ENCODE measurements at places on chromosomes 7 and 10.

- no peak for DNase-seq
Measured at GRCh38 chr10:69009360-69009759, 20.8 kb downstream of the KIFBP start.

DNA sequence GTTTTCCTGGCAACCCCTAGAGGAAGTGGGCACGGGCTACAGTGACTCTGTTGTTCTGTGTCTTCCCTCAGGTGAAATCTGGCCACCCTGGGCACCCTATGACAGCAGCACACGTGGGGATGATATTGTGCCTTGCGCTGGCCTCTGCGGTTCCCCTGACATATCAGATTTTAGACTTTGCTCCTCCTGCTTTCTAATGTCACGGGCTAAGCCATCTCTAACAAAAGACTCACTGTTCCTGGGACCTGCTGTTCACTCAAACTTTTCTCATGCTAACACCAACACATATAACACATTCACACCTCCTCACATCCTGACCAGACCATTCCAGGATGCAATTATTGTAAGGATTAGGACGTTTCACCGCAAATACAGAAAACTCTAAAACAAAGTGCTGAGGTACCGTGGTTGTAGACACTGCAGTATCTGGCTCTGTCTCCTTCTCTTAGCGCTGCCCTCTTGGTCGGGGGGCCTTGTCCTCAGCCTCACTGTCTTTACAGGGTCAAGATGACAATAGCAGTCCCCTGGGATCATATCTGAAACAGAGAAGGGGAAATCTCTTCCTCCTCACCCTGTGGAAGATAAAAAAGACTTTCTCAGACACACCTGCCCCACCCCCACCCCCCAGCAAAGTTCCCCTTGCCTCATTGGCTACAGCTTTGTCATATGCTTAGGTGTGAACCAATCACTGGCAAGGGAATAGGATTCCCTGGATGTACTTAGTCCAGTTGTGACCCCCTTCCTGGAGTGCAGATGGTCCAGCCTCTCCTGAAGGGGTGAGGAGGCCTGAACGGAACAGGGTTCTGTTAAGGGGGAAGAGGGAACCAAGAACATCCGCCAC, 14.1 kb downstream of the CHN2 start:
- DNase-seq, result no peak

GRCh38 chr10:71520042-71520441, 123.3 kb downstream of the CDH23 start:
- DNase-seq, result no peak

GRCh38 chr7:49010717-49011116, 86.4 kb downstream of the CDC14C start:
- DNase-seq, result no peak

- DNase-seq, result no peak
Measured at GRCh38 chr7:81768951-81769778, 682 bp downstream of the HGF start.

GRCh38 chr7:29891766-29892165, 85.5 kb downstream of the WIPF3 start:
- no peak for DNase-seq

DNA sequence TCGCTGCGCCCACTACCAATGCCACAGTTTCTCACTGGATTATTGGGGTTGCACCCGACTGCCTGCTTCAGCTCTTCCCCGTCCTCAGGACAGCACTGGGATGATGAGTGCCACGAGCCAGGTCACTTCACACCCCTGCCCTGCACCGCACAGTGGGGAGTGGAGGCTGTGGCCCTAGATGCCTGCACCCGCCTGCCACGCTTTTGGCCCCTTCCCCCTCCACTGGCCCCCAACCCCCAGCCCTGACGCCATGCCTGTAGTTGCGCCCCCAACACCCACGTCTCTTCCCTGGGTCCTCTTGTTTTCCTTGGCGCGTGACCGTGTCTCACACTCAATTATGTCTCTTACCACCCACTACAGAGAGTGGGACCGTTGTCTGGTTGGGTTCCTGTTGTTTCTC, 134.3 kb downstream of the VIPR2 start:
- DNase-seq, result no peak

DNA sequence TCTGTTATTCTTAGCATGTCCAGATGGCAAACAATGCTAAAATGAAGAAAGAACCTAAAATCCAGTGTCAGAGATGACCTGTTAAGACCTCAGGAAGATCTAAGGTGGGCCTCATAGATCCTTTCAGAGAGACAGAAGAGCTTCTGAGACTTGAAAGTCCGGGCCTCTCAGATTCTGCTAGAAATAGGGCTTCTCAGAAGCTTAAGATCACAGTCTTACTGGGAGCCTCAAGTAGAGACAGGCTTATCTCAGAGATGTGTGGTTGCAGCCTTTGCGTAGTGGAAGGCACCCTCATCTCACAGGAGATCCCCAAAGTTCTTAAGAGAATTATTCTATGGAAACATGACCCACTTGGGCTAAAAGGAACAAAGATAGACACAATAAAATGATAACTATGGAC, 642.8 kb downstream of the TNS3 start:
- no peak for DNase-seq

GRCh38 chr10:5094265-5095205, at the start of gene AKR1C3:
AKR1C3 (plus strand) TSS chr10:5094414; CDS start chr10:5094445, 31 bp downstream.
- peak; percentile 76 for DNase-seq

DNA sequence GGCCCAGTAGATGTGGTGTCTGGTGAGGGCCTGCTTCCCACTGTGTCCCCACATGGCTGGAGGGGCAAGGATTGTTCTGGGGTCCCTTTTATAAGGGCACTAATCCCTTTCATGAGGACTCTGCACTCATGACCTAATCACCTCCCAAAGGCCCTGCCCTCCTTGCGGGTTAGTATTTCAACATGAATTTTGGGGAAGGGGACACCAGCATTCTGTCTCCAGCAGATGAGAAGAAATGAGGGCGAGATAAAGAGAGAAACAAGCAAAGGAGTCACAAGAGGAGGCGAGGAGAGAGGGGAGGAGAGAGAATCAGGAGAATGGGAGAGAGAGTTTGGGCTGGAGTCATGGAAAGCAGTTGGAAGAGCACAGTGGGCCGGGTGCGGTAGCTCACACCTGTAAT, 83.7 kb downstream of the C10orf105 start:
- no peak for DNase-seq

GRCh38 chr7:12314199-12314598, 89.5 kb downstream of the VWDE start:
- no peak for DNase-seq

DNA sequence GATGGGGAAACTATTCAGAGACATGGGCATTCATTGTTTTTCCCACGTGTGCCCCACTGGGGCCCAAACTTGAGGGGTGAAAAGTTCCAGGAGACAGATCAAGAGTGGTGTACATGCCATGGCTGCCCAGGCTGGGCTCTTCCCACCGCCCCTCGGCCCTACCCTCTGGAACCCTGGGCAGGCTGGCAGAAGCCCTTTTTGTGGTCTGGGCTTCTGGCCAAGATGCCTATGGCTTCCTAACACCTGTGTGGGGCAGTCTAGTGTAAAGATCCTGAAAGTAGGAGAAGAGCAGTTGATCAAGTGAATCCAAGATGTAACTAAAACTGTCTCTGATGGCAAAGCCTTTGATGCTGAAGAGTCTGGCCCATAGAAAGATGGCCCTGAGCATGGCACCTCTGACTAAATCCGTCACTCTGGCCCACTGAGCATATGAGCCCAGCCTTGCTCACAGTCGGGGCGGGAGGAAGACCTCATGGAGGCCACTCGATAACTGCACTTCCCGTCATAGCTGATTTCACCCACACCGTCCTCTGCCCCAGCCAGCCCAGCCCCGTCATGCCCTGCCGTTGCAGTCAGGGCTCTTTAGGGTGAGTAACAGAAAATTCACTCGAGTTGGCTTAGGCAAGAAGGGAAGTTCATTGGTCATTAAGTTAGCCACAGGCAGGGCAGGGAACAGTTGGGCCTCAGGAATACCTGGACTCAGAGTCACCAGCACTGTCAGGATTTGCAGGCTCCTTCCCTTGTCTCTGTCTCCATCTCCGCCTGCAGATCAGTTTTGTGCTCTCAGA, 37.9 kb upstream of the MTPAP start:
- DNase-seq, result peak; percentile 50

- peak; percentile 53 for DNase-seq
Measured at GRCh38 chr10:115654961-115655360, 561.8 kb downstream of the ATRNL1 start.

DNA sequence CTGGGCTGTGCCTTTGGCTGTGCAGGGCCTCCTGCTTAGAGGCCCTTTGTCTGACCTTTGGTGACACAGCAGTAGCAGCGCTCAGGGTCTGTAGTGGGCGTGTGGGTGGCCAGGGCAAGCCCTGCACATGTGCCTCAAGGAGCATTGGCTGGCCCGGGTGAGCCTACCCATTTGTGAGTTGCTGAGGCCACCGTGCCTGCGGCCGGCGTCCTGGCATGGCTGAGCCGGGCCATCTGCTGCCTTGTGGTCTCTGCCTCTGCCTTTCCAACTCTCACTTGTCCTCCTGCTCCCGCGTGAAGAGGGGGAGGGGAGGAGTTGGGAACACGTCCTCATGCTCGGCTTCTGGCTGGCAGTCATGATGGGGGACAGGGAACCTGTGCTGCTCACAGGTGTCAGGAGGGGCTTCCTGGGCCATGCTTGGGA, 9.2 kb upstream of the ORAI2 start:
- no peak for DNase-seq

- no peak for DNase-seq
Measured at GRCh38 chr7:133411395-133411794, 158.5 kb downstream of the EXOC4 start.

DNA sequence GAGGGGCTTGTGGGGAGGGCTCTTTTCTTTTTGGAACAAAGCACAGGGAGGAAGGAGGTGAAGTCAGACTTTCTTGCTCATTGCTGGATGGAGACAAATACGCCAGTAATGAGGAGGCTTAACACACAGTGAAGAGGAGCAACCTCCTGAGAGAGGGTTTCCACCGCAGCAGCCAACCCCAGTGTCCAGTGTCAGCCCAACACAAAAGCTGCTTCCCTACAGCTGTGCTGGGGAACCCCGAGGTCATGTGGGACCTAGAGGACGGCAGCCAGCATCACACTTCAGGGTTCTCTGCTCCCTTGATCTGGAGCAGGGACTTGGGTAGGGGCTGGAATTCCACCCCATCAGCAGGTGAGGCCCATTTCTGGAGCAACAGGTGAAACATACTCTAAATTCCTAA, 7.7 kb downstream of the BLNK start:
- no peak for DNase-seq

GRCh38 chr7:43572516-43573049, 10.3 kb upstream of the STK17A start:
- DNase-seq, result peak; percentile 99

DNA sequence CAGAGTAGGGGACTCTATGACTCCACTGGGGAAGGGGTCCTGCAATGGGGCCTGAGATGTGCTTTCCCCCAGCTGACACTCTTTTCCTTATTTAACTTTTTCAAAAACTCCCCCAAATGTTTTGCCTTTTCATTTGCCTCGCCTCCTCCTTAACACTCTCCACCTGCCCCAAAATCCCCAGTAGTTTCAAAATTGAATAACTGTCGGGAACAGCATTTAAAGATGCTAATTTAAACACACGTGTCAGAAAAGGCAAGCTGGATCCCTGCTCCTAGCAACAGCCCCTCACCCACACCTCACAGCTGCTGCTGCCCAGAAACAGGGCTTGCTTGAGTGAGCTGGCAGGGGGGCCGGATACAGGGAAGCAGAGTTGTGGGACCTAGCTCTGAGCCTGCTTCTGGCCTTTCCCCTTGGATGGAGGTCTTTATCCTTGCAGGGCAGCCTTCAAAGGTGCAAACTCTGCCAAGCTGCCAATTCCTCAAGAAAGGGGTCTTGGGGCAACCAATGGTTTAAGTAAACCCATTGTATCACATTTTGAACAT, 115.3 kb downstream of the KCNMA1 start:
- DNase-seq, result no peak

DNA sequence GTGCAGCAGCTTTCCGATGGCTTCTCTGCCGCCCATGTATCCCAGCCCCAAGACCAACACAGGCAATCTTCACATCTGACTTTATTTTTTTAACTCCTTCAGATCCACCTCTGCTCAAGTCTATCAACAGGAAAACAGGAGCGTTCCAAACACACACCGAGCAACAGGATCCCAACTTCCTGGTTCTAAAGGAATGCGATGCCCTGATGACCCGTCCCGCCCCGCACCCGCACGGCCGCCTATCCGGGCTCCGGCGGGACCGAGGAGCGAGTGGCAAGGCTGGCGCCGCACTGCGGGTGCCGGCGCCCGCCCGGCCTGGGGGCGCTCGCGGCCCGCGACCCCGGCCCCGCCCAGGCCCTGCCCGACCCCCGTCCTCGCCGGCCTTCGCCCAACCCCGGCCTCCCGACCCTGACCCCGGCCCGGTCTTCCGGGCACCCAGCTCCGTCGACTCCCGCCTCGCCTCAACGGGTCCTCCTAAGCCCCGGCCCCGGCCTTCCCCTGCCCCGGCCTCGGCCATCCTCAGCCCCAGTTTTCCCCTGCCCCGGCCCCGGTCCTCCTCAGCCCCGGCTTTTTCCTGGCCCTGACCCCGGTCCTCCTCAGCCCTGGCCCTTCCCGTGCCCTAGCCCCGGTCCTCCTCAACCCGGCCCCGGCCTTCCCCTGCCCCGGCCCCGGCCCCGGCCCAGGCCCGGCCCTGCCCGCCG, 730 bp downstream of the LARP4B start:
- peak; percentile 75 for DNase-seq

GRCh38 chr7:105653441-105654005, 72.2 kb upstream of the EFCAB10 start:
- no peak for DNase-seq

GRCh38 chr10:77773631-77774426, 136.2 kb upstream of the KCNMA1 start:
- no peak for DNase-seq

DNA sequence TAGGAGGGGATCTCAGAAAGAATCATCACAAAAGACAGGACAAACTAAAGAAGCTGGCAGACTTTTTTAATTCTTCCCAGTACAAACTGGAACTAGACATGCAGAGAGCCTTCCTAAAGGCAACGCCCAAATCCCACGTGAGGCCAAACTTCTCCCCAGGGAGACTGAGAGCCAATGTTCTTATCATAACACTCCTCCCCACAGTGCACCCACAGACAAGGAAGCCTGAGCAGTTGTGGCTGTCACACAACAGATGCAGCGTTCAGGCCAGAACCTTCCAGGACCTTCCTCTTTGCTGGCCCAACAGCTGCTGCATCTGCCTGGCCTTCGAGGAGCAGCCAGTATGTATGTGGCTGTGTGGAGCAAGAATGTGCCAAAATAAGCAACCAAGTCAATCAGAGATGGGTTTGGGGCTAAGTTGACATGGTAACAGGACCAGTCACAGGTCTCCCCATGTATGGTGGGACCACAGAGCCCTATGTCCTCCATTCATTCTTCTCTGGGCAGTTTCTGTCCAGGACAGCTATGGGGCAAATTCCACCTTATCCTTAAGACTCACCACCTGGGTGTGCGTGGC, 34.9 kb downstream of the SRPK2 start:
- no peak for DNase-seq

- DNase-seq, result no peak
Measured at GRCh38 chr7:121847041-121847440, 25.9 kb upstream of the PTPRZ1 start.

DNA sequence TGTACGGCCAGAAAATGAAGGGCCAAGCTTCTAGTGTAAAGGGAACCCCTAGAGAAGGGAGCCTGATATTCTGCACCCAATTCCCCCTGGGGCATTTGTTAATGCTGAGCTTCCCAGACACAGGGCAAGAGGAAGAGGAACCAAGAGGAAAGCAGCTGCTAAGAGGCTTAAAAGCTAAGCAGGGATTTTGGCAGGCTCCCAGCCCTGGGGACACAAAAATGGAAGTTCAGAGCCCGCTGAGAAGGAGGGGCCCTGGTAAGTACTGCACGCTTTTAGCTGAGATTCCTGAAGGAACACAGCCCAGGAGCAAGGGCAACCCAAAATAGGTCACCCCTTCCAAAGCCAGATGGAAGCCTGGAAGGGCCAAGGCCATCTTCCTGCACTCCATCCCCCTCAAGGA, 387.3 kb upstream of the MGMT start:
- no peak for DNase-seq

GRCh38 chr10:117130346-117130745, 7.7 kb downstream of the VAX1 start:
- no peak for DNase-seq
